Activated T-cell treated with anti-CD3 and anti-CD28 coated beads, Interleukin-2, amount 50 U/mL, for 24 hours (primary cell): ENCODE measurements at places on chromosomes 4 and X.

DNA sequence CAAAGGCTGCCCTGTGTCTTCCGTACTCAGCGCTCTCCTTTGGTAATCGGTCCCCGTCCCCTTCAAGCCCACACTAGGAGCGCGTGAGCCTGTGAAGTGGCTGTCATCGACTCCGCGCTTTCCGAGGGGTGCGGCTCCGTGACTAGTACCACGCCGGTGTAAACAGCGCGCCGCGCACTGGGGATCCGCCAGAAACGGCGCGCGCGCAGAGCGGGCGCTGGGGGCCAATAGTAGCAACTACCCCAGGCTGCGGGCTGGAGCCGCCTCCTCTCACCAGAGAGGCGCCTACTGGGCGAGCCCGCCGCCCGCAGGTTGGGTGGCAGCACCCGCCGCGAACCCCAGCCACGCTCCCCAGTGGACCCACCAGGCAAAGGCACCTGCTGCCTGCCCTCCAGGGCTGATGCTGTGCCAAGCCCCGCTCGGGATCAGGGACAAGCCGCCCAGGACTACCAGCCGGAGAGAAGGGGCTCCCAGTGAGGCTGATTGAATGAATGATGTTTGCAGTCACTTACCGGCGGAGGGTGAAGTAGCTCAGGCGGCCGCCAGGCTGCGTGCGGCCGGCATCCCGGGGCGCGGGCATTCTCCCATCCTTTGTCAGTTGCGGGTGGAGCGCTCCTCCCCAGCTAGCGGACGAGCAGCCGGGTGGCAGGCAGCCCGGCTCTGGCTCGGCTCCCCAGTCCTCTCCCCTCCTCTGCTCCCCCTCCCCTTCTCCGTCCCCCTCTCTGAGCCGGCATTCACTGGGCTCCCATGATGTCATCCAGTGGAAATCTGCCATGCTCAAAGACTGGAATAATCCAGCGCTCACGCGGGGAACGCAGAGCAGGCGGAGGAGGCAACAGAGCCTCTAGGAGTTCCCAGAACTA, 370.3 kb upstream of the SMIM31 start:
- no peak for DNase-seq

DNA sequence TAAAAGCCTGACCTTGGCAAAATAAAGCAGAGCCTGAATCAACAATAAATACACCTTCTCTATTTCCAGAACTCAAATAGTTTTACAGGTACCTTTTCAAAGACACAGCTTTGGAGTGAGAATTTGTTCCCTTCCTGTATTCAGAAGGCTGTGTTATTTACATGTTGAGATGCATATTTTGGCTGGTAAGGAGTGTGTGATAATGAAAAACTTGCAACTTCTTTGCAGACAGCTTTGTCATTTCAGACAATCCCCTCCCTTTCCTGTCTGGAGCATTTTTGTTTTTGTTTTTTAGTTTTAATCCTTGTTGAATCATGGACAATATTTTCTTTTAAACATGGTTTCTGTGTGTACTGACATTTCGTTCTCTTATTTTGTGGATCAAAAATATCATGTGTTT, 493.8 kb downstream of the FAT4 start:
- no peak for DNase-seq

GRCh38 chrX:107626481-107626880, 1.8 kb upstream of the PRPS1 start:
- no peak for DNase-seq

DNA sequence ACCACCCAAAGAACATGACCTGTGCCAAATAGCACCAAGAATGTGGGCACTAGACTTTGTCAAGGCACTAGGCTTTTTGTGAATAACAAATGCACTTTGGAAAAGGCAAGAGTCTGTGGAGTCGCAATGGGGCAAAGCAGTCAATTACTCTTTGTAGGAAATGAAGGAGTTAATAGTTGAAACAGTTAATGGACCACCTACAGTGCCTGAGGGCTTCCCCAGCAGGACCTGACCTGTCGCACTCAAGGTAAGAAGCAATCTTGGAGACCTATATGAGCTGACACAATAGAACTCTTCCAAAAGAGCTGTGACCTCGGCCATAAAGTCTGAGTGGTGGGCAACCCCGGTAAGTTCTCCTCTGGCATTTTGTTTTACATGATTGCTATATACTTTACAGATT, 49.2 kb upstream of the CAPN6 start:
- DNase-seq, result no peak

GRCh38 chrX:134671294-134671693, 13.0 kb upstream of the PLAC1 start:
- DNase-seq, result no peak

DNA sequence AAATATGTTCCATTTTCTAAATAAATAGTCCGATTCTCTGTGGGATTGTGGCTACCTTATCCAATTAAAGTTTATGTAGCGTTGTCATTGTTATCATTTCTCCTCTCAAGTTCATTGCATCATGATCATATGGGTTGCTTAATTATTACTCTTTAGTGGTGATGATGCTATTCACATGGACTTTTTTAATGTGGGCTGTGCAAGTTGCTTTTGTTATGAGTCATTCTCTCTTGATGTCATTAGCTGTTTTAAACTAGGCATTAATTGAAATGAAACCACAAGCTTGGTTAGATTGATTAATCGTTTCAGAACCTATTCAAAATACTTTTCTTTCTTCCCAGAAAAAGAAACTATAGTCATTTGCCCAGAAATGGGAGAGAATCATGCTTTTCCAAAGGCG, 38.2 kb downstream of the NHS start:
- no peak for DNase-seq
